ENCODE measurements at places on chromosomes 5 and 9.

- DNase-seq: no peak
Observed at GRCh38 chr9:92605224-92605623, 64.7 kb downstream of the IPPK start.

DNA sequence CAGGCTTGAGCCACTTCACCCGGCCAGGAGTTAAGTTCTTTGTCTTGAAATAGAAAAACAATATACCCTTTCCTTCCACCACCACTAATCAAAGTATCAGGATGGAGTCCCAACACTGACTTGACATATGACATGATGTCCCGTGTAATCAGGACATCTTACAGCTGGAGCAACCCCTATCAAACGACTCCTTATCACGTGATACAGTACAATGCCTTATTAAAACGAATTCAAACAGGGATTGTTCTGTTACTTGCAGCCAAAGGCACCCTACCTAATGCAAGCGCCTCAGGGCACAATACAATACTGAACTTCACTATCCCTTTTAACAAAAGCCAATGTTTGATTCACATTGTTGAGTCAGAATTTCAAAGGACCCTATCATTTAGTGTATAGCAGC lies 261.3 kb downstream of the SLIT3 start:
- DNase-seq: no peak

DNA sequence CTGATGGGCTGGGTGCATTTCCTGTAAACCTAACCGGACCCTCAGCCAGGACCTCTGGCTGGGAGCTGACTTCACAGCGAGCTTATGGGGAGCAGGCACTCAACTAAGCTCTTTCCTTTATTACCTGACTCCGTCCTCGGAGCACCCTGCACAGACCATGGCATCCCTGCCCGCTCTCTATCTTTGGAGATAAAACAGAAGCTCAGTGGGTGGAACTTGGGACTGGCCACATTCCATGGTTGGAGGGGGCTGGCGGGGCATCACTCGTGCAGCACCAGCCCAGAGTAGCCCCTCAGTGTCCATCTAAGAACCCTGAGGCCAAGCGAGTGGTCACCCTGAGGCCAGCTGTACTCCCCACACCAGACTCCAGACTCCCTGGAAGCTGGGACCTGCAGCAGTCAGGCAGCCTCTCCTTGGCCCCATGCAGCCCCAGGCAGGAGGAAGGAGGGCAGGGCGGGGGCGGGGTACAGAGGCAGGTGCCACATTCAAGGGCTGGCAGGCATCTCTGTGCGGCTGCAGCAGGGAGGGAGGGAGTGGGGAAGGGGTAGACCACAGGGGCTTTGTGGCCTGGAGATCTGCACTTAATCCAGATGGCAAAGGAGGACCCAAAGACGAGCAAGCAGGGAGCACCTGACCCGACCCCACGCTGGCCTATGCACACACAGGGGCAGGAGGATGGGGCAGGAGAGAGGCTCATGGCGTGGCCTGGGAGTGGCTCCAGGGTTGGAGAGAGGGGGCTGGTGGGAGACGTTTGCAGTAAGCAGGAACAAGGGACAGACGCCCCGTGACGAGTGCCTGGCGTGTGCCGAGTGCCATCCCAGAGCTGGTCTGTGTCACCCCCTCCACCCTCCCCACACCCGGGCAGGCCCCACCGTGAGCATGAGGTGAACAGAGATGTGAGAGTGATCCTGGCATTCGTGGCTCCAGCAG lies 26.1 kb downstream of the GLT6D1 start:
- no peak for DNase-seq

GRCh38 chr9:133397370-133397769 lies 20.4 kb downstream of the REXO4 start:
- no peak for DNase-seq

DNA sequence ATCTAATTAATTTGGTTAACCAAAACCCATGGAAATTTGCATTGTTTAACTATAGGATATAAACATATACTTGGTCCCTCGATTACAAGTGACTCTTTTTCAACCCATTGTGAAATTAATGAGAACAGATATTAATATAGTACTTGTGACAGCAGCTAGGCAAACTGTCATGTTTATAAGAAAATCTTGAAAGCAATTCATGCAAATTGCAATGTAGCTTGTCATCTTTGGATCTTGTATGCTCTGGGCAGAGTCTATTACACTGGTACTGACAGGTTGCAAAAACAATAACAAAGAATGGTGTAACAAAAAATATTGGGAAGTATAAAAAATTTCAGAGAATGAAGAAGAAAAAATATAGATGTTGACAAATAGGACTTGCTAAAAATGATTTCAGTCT lies 941.0 kb downstream of the DNAH5 start:
- DNase-seq: no peak

GRCh38 chr9:112338561-112338960 lies 5.1 kb upstream of the PTBP3 start:
- no peak for DNase-seq

- no peak for DNase-seq
Observed at GRCh38 chr5:59264639-59265245, 628.8 kb downstream of the PDE4D start.

GRCh38 chr5:159010661-159011442 lies 88.9 kb downstream of the EBF1 start:
- no peak for DNase-seq

DNA sequence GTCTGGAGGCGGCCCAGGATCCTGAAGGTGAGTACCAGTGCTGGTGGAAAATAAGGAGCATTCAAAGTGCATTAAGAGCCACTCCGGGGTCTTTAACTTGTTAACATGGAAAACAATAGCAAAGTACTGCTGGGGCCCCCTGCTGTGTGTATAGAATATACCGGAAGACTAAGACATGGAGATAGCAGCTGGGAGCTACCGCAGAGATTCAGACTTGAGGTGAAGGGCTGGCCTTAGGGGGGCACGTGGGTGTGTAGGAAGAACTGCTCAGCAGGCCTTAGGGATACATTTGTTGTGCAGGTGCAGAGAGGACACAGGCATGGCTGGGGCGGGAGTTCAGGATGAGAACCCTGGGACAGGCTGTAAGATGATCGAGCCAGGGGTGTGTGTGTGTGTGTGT lies 1.2 kb upstream of the DMRT1 start:
- DNase-seq: no peak

- DNase-seq: no peak
Observed at GRCh38 chr9:108273988-108274387, 581.8 kb downstream of the ACTL7B start.

GRCh38 chr9:100661668-100662067 lies 83.8 kb downstream of the CAVIN4 start:
- no peak for DNase-seq

- DNase-seq: no peak
Observed at GRCh38 chr5:111704452-111705085, 52.4 kb downstream of the NREP start.

DNA sequence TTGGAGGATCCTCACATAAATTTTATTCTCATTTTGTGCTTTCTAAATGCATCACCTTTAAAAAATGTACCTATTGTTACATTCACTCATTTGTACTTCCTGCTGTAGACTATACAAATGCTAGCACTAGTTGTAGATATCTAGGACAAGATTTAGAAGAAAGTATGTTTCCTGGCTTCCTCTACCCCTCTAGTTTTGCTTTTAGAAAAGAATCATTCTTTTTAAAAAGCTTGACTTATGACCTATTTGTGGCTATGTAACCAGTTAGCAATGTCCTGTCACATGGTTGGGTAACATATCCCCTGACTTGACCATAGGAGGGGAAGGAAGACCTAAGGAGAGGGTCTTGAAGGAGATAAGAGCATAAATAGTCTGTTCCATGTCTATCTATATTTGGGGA lies 13.3 kb downstream of the CAMK4 start:
- DNase-seq: no peak

- no peak for DNase-seq
Observed at GRCh38 chr5:67243944-67244343, 47.3 kb upstream of the CD180 start.

DNA sequence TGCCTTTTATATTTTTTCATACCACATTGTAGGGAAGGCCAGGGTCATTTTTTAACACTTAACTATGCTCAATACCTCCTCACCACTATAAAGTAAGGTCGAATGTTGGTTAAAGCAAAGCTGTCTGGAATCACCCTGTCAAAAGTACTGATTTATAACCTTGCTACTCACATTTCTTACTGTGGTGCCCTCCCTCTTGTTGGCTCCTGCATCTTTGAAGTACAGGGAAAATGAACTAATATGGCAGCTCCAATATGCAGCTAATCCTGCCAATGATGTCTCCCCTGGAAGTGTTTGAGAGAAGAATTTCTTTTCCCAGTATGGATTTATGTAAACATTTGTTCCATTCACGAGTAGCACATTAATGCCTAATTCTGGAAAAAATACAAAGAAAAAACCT lies 108.4 kb upstream of the RPS23 start:
- DNase-seq: no peak

DNA sequence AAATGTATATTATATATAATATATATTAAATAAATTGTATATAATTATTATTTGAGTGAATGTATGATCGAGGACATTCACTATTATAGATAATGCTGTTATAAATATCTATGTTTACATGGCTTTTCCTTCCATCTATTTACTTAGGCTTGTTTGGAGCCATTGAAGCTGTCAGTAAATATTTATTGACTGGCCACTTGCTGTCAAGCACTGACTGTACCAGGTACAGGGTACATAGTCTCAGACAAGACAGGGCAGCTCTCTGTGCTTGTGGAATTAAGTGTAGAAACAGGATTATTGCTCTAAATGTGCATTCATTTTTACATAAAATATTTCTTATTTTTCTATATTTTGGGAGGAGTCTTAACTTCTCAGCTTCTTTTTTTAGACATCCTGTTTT lies 16.4 kb downstream of the FAXDC2 start:
- no peak for DNase-seq

DNA sequence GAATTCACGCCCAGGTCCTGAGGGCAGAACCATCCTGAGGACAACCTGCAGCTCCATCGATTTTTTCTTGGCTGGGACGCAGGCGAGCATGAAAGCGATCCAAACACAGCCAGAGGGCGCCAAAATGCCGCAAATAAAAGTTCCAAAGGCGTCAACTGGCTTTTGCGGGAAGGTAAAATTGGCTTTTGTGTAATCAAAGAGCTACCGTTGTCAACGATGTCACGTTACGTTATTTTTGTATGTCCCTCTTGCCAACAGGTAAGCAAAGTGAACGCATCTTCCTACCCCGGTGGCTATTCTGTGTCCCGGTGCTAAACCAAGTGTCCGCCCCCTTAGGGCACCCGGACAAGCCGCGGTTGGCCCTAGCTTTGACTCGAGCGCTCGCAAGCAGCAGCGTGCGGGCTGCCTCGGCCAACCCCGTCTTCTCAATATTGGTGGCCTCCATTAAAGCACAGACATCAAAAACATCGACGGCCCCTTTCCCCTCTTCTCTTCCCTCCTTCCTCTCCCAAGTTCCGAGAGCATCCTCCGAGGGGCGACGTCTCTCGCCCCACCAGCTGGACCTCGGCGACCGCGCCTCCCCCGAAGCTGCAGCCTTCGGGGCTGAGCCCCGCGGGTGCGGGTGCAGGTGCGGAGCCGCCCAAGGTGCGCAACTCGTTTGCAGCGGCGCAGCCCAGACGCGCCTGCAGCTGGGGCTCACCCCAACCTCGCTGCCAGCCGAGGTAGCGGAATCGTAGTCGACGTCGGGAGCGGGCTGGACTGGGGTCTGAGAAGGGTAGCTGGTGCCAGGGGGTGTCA lies 1.1 kb upstream of the BASP1 start:
- peak; percentile 29 for DNase-seq

DNA sequence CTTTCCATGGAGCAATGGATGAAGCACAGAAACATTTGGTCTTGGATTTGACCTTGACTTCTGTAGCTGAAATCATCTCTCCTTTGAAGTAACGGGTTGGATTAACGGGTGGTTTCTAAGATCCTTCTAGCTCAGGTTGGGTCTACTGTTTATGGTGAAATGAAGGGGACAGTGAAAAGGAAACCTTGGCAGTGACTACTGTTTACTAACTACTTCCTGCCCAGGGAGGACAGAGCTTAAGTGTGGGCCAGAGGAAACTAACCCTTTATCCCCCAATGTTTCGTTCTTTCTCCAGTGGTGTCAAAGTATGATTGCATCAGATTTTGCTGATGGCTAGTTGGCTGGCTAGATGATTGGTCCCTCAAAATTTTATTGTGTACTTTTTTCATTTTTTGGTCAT lies 22.2 kb downstream of the SKP2 start:
- no peak for DNase-seq

DNA sequence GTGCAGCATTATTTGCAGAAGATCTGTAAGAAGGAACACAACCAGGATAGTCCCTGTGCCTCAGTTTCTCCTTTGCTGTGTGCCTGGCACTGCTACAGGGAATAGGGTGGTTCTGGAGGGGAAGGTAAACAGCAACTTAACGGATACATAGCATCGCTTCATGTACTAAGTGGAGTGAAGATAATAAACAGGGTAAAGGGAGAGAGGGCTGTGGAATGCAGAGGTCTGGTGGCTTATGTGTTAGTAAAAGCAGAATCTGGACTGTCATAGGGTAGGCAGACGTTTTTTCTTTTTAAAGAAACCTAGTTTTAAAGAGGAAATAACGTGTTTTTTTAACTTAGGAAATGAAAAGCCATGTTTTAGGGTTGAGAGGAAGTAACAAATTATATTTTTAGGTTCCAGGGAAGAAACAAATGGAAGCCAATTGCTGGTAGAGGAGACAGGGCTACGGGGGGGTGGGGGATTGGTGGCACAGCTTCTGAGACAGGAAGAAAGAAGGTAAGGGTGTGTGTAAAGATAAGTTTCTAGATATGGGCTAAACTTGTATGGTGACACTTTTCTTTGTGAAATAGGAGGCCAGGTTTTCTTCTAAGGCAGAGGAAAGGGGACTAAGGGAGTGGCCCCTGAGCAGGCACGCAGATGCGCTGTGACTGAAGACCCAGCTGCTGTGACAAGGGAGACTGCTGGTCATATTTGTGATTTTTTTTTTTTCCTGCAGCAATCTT lies 1.3 kb downstream of the GNG10 start:
- DNase-seq: peak; percentile 8

DNA sequence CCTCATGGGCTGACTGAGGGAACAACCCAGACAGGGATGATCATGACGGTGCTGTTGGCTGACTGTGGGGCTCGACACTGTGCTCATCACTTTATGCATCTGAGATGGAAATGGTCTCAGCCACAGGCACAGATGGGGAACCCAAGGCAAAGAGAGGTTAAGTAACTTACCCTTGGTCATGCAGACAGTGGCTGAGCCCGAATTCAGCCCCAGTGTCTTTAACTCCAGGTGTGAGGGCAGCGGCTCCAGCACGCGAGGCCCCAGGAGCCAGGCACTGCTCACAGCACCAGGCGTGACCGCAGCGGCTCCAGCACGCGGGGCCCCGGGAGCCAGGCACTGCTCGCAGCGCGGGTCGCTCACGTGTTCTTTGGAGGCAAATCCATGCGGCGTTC lies 45.3 kb upstream of the FCN1 start:
- no peak for DNase-seq

DNA sequence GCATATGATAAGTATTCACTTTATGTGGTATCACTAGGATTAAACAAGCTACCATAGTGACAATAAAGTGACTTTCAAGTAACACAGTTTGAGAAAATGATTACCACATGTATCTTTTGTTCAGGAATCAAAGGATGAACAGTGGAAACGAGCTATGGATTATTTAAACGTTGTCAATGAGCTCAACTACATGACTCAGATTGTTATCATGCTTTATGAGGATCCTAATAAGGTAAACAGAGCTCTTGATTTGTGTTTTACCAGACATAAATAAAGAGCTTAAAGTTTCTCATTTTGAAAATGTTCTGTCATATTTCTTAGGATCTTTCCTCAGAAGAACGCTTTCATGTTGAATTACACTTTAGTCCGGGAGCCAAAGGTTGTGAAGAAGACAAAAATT lies 57.4 kb downstream of the PPIP5K2 start:
- DNase-seq: no peak

Data from CD4-positive, alpha-beta T cell treated with Interleukin-2 at 100 ng/mL for 4 hours (primary cell).